Motor neuron (in vitro differentiated cells): ENCODE measurements at places on chromosomes 3 and 15.
A peak's percentile ranks its signal among the peaks of the same experiment; 100 is the strongest.

- no peak for ATAC-seq
Measured at GRCh38 chr3:168168743-168169142, 73.0 kb upstream of the GOLIM4 start.

DNA sequence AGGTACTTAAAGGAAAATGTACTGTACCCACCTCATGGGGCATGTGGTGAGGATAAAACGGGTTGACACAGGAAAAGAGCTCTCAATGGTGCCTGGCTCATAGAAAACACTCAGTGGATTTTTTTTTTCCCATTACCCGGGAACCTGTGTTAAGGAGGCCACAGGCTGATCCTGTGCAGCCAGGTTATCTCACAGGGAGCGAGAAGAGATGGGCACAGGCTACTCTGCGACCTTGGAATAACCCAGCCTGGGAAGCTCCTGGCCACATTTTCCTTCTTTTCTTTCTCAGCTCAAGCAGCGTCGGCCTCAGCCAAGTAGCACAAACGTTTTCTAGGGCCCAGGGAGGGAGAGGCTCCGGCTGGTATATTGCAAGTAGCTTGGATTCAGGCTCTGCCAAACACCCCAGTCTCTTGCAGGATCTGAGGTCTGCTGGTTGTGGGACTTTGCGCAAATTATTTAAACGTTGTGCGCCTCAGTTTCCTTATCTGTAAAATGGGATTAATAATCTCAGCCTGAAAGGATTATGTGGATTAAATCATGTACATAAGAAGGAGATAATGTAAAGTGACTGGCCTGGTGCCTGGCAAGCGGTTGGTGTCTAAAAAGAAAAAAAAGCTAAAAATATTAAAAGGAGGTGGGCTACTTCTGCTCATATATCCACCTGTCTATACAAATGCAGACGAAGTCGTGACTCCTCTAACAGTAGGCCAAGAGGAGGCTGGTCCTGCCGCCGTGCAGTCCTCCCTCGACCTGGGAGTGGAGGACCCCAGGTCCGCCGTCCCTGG, 2.2 kb downstream of the FURIN start:
- ATAC-seq: no peak

- no peak for ATAC-seq
Measured at GRCh38 chr3:73529308-73530021, 95.3 kb downstream of the PDZRN3 start.

DNA sequence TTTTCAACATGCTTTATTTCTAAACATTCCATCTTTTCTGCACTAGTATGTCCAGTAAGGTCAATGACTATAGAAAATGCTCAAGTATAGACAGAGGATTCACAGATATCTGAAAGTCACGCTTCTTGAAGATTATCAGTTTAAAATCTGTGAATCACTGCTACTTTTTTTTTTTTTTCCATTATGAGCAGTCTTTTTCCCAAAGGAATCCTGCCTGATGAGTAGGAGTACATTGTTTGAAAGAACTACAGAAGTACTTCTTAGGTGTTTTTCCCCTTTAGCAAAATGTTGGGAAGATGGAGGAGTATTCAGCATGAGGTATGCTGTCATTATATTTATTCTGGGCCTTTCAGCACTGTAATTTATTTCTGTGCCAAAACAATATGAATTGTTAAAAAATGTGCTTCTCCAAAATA, 266.2 kb downstream of the NLGN1 start:
- ATAC-seq: no peak

DNA sequence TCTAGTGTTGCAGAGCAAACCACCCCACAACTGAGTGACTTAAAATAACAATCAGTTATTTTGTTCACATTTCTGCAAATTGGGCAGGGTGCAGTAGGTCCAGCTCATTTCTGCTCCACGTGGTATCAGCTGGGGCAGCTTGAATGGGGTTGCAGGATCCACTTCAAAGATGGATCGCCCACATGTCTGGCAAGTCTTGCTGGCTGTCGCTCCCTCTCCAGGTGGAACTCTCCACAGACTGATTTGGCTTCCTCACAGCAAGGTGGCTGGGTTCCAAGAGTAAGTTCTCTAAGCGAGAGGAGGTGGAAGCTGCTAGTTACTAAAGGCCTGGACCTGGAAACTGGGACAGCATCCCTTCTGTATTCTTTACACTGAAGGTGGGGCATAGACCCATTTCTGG, 213.3 kb downstream of the SLC9A9 start:
- ATAC-seq: no peak

- ATAC-seq: no peak
Measured at GRCh38 chr3:94414418-94414817, 351.6 kb downstream of the NSUN3 start.

- no peak for ATAC-seq
Measured at GRCh38 chr3:41169023-41169422, 30.3 kb upstream of the CTNNB1 start.

DNA sequence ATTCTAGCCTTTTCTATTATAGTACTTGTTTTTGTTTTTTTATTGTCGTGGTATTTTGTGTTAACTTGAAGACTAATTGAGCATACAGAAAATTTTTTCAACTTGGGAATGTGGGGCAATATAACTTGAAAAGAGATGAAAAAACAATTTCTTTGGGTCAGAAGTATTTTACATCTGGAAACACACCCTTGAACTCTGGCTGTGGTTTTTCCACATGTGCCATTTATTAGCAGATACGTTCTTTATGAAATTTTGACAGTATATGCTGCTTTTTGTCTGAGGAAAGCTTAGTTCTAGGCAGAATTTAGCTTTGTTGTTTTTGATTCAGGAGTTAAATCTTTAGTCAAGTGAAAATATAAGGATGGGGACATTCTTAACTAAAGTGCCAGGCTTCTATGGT, 44.7 kb downstream of the TCF12 start:
- ATAC-seq: no peak

DNA sequence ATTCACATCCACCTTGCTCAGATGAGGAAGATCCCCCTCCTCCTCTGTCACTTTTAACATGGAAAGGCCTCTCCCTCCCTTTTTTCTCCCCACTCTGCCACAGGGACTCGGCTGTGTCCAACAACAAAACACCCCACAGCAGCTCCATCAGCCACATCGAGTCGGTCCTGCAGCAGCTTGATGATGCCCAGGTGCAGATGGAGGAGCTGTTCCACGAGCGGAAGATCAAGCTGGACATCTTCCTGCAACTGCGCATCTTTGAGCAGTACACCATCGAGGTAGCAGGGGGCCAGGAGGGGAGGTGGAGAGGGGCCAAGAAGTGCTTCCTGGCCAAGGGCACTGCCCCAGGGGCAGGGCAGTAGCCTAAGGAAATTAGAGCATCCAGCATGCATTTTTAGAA, 331.7 kb upstream of the UMPS start:
- no peak for ATAC-seq

DNA sequence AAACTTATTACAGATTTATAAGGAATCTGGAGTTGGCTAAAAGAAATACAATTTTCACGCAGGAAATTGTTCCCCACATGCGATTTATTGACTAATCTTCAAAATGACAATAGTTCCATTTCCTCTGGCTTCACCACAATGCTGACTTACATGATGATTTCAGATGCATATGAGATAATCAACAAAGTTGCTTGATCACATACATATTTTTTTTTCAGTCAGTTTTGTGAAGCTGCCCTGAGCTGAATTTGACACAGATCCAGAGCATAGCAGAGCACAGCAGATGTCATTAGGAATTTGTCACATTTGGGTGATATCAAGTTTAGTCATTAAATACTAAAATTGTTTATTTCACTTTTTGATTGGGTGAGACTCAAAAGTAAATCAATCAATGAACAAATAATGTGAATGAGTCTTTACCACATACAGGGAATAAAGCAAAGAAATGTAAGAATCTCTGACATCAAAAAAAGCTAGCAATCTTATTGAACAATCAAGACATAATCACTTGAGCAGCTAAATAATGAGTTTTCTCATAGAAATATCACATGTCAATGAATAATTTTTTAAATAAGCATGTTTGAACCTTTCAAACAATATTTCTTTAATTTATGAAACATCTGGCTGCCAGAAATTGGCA, 18.3 kb downstream of the CPB1 start:
- no peak for ATAC-seq

- no peak for ATAC-seq
Measured at GRCh38 chr15:47804733-47805132, 87.4 kb downstream of the SEMA6D start.

DNA sequence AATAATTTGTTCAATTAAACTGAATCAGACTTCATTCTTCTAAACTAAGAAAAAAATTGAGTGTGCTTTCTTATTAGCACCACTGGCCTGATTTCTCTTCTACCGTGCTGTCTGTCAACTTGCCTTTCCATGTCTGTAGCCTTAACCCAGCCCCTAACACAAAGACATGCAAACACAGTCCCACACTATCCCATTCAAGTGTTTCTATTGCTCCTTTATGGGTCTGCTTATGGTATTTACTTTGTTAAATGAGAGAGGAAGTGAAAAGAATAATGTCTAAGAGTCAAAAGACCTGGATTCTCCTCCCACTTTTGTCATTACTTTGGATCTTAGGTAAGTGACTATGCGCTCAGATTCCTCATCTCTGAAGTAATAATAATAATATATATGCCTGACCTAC, 55.3 kb downstream of the GTF2E1 start:
- no peak for ATAC-seq

GRCh38 chr15:52039925-52040781, 21.1 kb downstream of the MAPK6 start:
- ATAC-seq: peak; percentile 33

- ATAC-seq: no peak
Measured at GRCh38 chr3:30602946-30603345, 3.5 kb upstream of the TGFBR2 start.

GRCh38 chr3:157257101-157257500, 97.2 kb upstream of the CCNL1 start:
- ATAC-seq: no peak

- ATAC-seq: no peak
Measured at GRCh38 chr15:49015896-49016295, 30.4 kb downstream of the SECISBP2L start.

GRCh38 chr3:18378218-18378617, 46.9 kb downstream of the SATB1 start:
- no peak for ATAC-seq

- no peak for ATAC-seq
Measured at GRCh38 chr3:194103505-194103904, 32.4 kb upstream of the HES1 start.

DNA sequence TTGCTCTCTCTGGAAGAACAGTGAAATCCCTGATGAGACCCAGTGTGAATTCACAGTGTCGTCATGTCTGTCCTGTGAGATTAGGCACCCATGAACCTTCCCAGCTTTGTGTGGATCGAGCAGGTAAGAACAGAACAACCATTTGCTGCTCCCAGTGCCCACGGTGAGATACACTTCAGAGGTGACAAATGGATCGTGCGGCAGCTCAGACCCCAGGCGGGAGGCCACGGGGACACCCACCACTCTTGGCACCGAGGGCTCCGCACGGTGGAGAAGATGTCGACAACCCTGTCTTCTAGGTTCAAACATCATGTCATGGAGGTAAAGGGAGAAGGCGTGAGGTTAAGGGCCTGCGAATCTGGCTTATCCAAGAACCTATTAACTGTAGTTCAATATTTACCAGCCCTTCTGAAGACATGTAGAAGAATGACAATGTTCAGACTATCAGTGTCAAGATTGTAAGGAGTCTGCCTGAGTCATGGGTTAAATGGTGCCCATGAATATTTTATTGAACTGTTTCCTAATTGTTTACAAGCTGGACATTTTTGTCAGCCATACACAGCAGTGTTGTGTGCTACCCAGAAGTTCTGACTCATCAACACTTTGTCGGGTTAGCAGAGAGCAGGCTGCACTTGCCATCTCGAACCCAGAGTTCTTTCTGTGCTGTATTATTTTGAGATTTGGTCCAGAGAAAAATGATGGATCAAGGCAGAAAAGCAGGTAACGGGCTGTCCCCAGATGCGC, 15.5 kb upstream of the PCSK6 start:
- no peak for ATAC-seq

DNA sequence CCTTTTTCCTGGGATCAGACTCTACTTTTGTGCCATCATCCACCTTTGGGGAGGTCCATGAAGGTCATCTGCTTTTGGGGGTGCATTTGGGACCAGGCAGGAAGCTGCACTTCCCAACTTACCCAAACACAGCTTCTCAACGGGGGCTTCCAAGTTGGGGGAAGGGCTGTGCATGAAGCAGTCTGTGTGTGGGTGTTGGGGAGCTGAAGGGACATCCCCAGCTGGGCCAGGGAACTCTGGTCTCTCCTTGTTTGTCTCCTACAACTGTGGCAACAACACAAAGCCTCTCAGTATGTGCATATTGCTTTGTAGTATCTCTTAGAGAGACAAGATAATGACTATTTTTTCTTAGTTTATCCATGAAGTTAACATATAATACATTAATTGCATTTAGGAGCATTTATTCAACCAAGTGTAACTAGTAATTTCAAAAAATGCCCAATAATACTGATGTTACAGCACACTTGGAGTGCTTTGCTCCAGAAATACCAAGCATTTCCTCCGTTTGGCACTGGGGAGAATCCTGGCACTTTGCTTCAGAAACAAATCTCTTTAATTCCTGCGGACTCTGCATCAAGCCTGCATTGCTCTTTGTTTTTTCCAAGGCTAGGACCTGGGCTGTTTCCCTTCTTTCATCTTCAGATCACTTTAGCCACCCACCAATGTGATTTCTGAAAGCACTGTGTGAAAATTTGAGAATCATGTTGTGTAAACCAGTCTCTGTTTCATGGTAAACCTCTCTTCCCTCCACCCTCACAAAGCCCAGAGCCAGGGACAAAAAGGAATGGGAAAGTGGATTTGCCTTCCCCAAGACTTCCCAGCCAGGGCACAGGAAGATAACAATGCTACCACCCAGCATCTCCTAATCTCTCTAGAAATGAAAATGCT, 126.2 kb upstream of the PFN2 start:
- no peak for ATAC-seq

GRCh38 chr3:63857311-63857710, 6.3 kb downstream of the THOC7 start:
- no peak for ATAC-seq

DNA sequence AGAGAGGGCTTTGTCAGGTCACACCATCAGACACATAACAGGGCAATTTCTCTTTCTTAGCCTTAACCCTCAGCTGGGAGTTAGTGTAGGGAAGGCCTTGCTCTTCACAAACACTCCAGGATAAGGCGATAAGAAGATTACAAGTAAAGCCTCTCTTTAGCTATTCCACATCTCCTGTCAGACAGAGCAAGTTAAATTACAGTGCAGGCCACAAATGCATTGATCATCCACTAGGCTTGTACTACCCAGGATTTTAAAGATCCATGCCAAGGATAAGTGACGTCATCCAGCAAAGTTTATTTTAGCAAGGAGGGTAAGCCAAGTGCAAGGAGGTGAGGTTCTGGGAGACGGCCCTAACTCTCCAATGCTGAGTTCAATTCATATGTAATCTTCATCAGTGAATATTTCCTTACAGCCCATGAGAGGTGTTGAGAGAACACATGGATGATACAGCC, 890.6 kb upstream of the NR2F2 start:
- no peak for ATAC-seq

DNA sequence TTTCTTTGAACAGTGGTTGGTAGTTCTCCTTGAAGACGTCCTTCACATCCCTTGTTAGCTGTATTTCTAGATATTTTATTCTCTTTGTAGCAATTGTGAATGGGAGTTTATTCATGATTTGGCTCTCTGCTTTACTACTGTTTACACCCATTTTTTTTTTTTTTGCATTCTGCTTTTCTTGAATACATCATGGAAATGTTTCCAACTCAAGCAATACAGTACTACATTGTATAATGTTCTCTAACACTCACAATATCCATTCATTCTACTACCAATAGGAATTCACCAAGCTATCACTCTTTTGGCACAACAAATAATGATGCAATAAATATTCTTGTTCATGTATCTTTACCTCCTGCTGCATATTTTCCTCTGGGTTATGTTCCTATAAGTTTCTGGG, 801.7 kb downstream of the NTRK3 start:
- no peak for ATAC-seq
